ENCODE measurements at places on chromosomes 2 and 18.

- no peak for DNase-seq
Observed at GRCh38 chr2:16663121-16663905, 2.3 kb downstream of the CYRIA start.

- no peak for DNase-seq
Observed at GRCh38 chr2:19488009-19488691, 129.7 kb upstream of the OSR1 start.

DNA sequence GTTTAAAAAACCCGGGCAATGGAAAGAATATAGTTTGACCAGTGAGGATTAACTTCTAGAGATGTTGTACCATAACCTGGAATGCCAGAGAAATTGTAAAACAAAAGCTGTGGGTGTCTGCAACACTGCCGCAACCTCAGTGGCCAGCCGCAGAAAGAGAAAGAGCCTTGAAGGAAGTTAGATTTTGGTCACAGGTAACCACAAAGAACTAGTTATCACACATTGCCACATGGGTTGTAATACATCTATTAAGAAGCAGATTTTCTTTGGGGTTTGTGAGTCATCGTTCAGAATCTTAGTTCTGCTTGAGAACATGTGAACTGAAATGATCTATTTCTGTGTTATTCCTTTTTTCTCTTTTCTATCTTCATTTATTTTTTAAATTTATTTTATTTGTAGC, 222.9 kb upstream of the AGAP1 start:
- DNase-seq, result no peak

DNA sequence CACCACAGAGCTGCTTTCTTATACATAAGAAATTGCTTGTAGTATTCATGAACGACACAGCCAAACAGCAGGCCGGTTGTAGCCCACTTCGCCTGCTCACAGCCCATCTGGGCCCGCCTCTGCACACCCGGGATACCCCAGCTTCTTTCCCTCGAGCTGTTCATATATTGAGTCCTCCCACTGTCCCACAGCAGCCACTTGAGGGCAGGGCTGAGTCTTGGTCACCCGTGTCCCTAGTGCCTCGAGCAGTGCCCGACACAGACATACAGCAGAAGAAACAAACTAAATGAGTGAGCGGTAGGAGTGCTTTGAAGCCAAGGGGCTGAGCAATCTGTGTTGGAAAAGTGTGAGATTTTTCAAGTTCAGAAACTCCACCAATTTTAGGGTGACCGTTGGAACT, 251.4 kb downstream of the KLHL29 start:
- DNase-seq, result no peak

All from GM10248 (cell line).